ENCODE measurements at places on chromosomes 7 and 10.
A peak's percentile ranks its signal among the peaks of the same experiment; 100 is the strongest.

GRCh38 chr7:129642871-129643549 is 31.5 kb downstream of the NRF1 start:
- DNase-seq: no peak

- DNase-seq: no peak
Observed at GRCh38 chr7:143003393-143004051, 23.4 kb downstream of the OR9A2 start.

GRCh38 chr7:19294619-19295018 is 149.4 kb upstream of the FERD3L start:
- no peak for DNase-seq

- no peak for DNase-seq
Observed at GRCh38 chr7:44197474-44197873, 3.3 kb upstream of the YKT6 start.

GRCh38 chr7:151719031-151719896 is 157.7 kb downstream of the PRKAG2 start:
- DNase-seq: no peak

DNA sequence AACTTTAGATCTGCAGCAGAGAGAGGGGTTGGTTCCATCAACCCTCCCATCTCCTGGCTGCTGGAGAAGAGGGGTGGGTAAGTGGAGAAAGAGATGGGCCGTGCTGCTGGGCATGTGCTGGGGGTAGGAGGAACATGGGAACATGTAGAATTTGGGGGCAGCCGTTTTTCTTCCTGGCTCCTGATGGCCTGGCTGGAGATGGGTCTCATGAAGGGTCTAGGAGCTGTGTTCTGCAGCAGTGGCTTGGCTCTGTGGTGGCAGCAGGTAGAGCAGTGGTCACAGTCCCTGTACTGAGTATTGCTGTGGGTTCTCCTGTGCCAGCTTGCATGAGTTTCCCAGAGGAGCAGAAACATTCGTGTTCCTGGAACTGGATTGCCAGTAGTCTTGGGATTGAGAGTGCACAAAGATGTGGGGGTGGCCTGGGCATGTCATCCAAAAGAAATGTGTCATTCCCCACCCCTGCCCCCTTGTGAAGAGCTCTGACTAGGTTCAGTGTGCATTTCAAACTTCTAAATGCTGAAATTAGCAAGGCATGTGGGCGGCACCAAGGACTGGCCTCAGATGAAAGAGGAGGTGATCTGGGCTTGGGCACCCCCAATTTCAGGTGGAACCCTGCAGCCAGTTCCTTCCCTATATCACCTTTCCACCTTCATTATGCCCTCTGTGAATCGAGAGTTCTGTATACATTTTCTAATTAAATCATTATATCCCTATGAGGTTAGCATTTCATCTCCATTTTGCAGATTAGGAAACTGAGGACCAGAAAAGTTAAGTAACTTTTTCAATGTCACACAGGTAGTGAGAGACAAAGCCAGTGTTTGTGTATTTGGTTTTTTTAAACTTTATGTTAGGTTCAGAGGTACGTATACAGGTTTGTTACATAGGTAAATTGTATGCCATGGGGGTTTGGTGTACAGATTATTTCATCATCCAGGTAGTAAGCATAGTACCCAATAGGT is 2.1 kb downstream of the CHST3 start:
- DNase-seq: no peak

- DNase-seq: no peak
Observed at GRCh38 chr7:7799138-7799537, 80.7 kb upstream of the RPA3 start.

GRCh38 chr10:83289373-83289772 is 849.9 kb upstream of the GHITM start:
- no peak for DNase-seq

- DNase-seq: no peak
Observed at GRCh38 chr10:72260976-72261783, 12.5 kb upstream of the DDIT4 start.

- no peak for DNase-seq
Observed at GRCh38 chr7:4297918-4298219, 384.2 kb upstream of the FOXK1 start.

GRCh38 chr10:101121654-101122031 is 9.5 kb upstream of the TLX1 start:
- DNase-seq: no peak

- DNase-seq: no peak
Observed at GRCh38 chr7:103504505-103505135, 58.6 kb upstream of the SLC26A5 start.

DNA sequence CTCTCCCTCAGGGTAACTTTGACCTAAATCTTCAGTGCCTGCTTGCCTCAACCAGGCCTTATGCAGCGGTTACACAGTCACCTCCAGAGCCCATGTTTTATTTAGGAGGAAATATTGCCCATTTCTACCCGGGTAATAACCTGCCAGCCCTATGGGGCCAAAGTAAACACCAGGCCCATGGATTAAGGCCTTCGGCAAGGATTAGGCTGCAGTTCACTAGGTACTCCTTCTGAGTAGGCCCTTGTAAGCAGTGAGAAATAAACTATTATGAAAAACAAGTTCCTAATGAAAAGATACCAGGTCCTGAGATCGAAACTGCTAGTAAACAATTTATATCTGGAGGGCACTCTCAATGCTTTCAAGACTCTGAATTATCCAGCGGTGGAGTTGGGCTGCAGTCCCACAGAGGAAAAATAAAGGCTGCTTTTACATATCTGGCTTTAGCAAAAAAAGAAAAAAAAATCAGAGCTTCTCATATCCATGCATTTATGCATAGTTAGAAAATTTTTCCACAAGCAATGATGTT is 3.7 kb upstream of the HOXA10 start:
- no peak for DNase-seq

DNA sequence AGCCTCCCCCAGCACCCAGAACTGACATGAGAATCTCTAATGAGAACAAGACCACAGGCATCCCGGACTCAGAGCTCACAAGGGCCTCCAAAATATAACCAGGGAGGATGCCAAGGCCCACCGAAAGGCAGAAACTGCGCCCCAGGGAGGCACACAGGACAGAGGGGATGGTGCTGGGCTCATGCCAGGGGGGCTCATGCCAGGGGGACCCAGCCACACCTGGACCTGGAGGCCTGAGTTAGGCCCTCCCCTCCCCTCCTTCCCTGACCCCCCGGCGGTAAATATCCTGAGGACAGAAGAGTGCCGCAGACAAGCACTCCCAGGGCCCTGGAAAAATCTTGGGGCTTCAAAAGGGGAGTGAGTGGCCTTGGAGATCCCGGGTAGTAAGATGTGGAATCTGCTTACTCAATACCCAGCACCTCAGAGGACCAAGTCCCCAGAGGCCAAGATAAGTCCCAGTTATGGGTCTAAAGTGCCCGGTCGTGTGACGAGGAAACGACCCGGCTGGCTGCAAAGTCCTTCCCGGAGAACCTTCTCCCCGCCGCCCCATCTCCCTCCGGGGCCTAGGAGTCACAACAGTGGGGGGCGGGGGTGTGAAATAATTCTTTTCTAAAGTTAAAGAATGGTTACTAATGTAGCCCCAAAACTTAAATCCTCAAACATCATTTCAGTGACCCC is 11.9 kb downstream of the PDGFA start:
- DNase-seq: no peak

GRCh38 chr7:90896458-90896857 is 300.3 kb downstream of the CDK14 start:
- DNase-seq: no peak

DNA sequence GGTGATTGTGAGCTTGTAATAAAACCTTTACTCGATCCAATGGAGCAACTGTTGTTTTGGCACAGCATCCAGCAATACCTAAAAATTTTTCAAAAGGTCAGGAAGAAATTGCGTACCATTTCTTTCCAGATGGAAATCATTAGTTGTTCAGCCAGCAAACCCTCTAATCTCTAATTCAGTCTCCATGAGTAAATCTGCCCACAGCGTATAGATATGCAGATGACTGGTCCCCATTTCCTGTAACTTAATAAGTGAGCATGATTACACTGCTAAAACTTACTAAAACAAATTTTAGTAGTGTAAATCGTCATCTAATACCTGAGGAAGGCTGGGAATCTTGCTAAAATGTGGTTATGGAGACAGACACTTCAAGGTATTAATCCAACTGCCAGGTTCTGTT is 10.6 kb downstream of the SLC25A16 start:
- no peak for DNase-seq

- no peak for DNase-seq
Observed at GRCh38 chr10:71981015-71981875, 17.1 kb downstream of the CHST3 start.

- DNase-seq: no peak
Observed at GRCh38 chr10:22301193-22301592, 15.0 kb upstream of the COMMD3 start.

GRCh38 chr7:33040803-33041516 is 21.6 kb downstream of the NT5C3A start:
- peak; percentile 30 for DNase-seq

- no peak for DNase-seq
Observed at GRCh38 chr10:101301111-101301731, 52.7 kb upstream of the BTRC start.

GRCh38 chr10:133162178-133162909 is 2.3 kb downstream of the KNDC1 start:
- DNase-seq: no peak

- no peak for DNase-seq
Observed at GRCh38 chr7:31885171-31885570, 185.0 kb downstream of the PDE1C start.

DNA sequence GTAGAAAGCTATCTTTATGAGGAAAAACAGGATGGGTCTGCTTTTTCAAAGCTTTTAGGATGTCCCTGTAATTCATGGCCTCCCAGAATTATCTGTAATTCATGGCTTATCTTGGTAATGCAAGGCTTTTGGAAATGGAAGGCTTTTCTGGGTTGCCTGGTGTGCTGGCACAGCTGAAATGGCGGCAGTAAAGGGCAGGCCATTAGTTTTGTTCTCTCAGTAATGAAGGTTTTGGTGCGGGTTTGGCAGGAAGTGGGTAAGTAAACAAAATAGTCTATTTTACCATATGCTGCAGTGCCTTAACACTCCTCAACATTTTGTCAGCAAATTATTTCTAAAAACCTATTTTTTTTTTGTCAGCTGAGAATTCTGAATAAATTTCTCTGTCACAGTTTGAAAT is 69.3 kb downstream of the LRGUK start:
- DNase-seq: no peak

GRCh38 chr10:11279314-11279713 is 261.6 kb downstream of the CELF2 start:
- no peak for DNase-seq

DNA sequence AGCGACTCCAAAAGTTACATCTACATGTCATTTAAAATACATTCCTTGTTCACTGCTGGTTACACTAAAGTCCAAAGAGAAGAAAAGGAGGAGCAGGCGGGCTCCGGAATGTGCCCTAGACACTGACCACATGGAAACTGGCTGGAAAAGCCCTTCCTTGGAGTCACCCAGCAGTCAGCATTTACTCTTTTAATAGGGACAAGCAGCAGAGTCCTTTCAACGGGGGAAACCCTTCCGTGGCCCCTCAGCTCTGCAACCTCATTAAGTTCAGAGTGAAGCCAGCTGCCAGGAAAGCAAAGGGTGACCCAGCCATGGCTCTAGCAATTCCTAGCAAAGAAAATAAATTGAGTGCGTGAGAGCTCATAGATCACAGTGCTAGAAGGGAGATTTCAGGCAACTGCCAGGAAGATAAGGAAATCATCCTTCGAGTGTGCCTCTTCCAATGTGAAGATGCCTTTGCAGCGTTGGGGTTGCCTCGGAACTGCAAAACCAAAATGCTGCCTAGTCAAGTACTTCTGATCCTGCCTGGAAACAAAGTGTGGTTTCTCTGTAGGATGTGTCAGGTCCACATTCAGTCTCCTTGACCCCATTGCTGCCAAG is 101.6 kb downstream of the SORBS1 start:
- DNase-seq: no peak

- DNase-seq: no peak
Observed at GRCh38 chr7:106774213-106774767, 90.8 kb upstream of the PIK3CG start.

DNA sequence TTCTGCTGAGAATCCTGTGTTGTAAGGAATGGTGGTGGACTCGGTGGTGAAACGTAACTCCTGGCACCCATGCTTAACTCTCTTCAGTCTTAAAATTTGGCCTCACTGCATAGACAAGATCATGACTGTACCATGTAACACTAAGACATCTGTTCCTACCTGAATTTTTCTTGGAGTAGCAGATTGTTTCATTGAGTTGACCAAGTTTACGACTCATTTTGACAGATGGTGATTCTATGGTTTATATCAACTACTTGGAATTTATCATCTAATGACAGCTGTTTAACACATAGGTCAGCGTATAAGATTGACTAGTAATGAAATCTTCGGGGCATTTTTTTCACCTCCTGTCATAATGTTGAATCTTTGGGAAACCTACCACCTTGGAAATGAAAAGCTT is 184.2 kb downstream of the CELF2 start:
- DNase-seq: no peak

DNA sequence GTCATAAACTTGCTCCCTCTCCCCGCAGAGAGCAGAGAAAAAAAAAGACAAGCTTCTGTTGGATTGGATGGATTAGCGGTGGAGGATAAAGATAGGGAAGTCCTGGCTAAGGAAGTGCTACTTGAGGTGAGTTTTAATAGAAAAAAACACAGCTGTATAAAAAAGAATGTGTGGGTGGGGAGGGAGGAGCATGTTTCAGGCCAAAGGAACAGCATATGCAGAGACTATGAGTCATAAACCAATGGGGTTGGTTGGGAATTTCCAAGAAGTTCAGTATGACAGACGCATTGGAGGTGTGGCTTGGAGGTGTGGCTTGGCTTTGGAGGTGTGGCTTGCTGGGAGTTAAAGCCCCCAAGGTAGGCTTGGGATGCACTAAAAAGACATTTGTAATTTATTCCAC is 103.0 kb upstream of the LSM8 start:
- DNase-seq: no peak

- no peak for DNase-seq
Observed at GRCh38 chr7:506921-507622, 12.6 kb downstream of the PDGFA start.

GRCh38 chr7:19558527-19558926 is 150.3 kb downstream of the POLR1F start:
- DNase-seq: no peak

Measured in activated CD8-positive, alpha-beta memory T cell treated with anti-CD3 and anti-CD28 coated beads for 4 hours (primary cell).